ENCODE measurements at places on chromosomes 2 and 18.

DNA sequence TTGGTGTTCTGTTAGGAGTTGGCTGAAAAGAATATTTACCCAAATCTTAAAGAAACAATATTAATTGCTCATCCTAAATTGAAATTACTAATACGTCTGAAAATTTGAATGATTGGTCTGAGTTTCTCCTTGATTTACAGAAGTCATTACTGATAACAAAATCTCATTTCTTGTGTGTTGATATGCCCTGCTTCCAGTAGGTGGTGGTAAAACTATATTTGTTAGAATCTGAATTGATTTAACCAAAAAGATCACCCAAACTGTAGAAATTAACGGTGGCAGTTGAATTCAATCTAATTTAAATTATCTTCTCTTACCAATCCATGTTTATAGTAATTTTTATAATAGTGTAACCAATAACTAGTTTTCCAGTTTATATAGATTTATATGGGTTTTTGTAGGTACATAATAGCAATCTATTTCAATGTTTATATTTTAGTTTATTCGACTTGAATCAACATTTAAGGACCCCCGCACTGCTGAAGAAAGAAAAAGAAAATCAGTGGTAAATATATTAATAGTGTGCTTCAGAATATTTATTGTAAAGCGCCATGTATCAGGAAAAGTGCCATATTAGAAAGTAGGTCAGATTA lies 38.3 kb downstream of the PAPOLG start:
- DNase-seq: peak; percentile 55

GRCh38 chr2:19664646-19665045 lies 237.1 kb downstream of the TTC32 start:
- no peak for DNase-seq

DNA sequence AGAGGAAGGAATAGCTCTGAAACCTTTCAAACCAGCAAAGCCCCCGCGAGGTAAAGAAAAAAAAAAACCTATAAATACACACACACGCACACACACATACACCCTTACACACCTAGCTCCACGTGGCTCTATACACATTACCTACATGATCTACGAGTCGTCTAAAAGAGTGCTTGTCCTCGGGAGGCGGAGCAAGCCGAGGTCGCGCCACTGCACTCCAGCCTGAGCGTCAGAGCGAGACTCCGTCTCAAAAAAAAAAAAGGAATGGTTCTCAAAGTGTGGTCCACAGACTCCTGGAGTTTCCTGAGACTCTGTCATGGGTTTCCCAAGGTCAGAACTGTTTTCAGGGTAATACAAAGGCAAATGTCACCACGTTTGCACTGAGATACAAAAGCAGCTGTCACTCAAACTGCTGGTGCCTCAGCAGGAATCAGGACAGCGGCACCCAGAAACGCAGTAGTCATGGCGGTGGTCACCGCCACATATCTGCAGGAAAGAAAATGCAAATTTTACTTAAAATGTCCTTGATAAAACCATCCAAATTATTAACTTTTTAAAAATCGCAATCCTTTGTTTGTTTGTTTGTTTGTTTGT lies 130.0 kb upstream of the GPC1 start:
- DNase-seq: no peak

DNA sequence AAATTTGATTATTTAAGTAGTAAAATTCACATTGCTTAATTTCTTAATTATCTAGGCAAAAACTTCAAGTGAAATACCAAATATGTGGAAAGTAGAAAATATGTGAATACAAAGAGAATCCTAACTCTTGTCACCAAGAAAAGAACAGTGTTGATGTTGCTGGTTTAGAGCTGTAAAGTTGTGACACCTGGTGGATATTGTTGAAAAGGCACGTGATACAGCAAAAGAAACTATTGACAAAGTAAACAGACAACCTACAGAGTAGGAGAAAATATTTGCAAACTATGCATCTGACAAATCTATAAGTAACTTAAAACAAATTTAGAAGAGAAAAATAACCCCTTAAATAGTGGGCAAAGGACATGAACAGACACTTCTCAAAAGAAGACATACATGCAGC lies 25.6 kb upstream of the ZC3H15 start:
- peak; percentile 18 for DNase-seq

All from dermis microvascular lymphatic vessel endothelial cell (primary cell).